ENCODE measurements at places on chromosomes 11 and 22.

DNA sequence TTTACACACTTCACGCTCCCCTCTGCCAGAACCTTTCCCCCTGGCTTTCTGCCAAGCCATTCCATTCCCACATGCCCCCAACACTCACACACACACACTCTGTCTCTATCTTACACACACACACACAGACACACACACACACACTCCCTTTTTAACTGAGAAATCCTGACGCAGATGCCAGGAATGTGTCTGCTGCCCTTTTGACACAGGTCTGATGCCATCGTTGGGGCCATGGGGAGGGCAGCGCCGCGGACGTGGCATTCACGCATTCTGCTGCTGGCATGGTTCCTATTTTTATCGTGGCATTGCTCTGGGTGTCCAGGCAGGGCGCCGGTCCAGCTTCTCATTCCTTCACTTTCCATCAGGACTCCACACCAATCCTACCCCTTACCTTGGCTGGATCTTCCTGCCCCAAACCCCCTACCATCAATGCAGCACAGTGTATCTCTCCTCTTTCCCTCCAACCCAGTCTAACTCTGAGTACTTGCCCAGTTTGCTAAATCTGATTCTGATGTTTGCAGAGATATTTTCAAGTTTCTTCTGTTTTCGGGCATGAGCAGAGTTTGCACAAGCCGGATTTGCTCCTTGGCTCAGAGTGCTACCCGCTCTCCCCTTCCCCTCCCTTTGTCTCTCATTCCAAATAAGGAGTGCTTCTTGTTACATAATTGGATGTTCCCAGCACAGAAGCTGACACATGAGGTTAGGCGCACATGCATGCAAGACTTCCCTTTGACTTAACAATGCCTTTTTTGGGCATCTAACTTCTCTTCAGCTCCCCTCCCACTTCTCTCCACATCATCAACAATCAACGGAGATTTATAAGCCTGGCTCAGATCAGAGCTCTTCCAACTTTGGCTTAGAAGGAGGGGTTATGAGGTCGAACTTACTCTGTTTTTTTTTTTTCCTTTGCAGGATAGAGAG lies 18.8 kb downstream of the SNX19 start:
- DNase-seq, result no peak

GRCh38 chr11:101474666-101475065 lies 109.1 kb downstream of the TRPC6 start:
- no peak for DNase-seq

DNA sequence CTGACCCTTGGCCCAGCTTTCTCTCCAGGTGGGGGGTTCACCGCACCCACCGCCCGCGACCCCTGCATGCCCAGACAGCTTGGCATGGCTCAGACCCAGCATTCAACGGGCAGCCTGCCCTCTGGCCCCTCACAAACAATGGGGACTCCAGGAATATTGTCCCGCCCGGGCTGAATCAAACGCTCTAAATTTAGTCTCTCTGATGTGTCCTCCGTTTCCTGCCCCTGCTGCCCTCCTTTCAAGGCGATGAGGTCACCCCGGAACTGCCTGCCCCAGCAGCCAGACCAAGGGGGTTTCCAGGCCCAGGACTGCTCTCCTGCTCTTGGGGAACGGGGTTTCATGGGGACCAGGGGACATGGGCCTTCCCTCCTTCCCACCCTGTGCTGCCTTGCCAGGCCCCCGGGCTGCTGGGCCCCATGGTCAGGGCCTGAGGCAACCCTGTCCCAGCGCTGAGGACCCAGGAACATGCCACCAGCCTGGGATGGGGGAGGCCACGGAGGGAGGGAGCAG lies 10.1 kb upstream of the PDGFB start:
- no peak for DNase-seq

GRCh38 chr22:32612834-32613233 lies 138.2 kb downstream of the FBXO7 start:
- DNase-seq, result no peak

GRCh38 chr11:115080923-115081680 lies 402.8 kb downstream of the NXPE2 start:
- no peak for DNase-seq

- no peak for DNase-seq
These were observed 48.3 kb downstream of the IRAG1 start for GRCh38 chr11:10645212-10645795.

- no peak for DNase-seq
These were observed 955.4 kb upstream of the CCDC90B start for GRCh38 chr11:84241343-84242131.

- no peak for DNase-seq
These were observed 38.8 kb downstream of the RNF141 start for GRCh38 chr11:10502065-10502680.

- no peak for DNase-seq
These were observed 4.4 kb downstream of the BIK start for GRCh38 chr22:43114958-43115357.

- no peak for DNase-seq
These were observed 2.7 kb upstream of the ACY3 start for GRCh38 chr11:67652965-67653845.

- DNase-seq, result peak; percentile 28
These were observed 23.2 kb downstream of the COMMD9 start for GRCh38 chr11:36265793-36266628.

GRCh38 chr11:2777386-2777785 lies 77.6 kb upstream of the KCNQ1OT1 start:
- DNase-seq, result no peak

- peak; percentile 82 for DNase-seq
These were observed 22.0 kb downstream of the JAML start for GRCh38 chr11:118202599-118203422.

DNA sequence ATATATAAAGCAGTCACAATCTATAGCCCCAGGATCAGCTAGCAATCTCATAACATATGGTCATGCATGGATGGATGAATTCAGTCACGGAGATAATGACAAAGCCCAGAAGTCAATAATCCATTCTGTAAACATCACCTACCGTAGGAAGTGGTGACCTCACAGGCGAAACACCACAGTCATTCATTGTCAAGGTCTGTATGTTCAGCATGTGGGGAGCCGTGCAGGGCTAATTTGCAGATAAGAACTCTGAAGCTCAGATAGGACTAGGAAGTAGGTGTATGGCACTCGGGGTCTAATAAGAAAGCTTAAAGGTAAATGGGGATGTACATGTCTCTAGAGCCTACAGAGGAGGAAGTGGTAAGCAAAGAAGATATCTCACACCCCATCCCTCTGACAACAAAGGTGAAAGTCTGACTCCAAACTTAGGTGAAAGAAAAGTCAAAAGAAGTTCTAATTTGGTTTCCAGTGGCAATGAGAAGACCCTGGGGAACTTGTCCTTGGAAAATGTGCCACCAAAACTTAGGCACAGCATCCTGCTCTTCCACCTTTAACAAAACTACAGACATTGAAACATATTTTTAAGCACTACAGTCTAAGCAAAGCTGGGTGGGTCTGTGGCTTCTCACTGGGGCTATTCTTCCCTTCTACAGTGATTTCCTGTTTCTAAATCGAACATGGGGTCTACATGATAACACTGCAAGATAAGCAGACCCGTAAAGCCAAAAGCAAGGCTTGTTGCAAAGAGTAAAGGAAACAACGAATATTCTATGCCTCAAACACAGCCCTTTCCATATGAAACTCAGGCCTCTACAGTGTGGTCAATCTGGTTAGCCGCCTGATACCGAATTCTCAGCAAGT lies 5.2 kb downstream of the CRTAM start:
- DNase-seq, result peak; percentile 16

DNA sequence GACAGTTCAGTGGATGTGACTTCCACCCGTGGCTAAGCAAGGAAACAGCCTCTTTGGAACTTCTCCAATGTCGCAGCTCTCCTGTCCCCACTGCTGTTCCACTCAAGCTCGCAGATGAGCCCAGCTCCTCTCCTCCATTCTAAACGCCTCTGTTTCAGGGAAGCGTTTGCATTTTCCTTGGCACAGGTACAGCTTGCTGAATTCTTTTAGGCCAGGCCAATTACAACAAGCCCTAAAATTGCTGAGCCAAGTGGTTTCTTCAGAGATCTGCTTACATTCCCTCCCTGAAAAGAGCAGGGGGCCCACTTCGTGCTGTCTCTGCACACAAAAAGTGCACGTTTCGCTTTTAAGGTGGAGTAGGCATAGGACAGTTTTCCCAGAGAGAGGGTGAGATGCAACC lies 91.5 kb upstream of the BLID start:
- DNase-seq, result no peak

DNA sequence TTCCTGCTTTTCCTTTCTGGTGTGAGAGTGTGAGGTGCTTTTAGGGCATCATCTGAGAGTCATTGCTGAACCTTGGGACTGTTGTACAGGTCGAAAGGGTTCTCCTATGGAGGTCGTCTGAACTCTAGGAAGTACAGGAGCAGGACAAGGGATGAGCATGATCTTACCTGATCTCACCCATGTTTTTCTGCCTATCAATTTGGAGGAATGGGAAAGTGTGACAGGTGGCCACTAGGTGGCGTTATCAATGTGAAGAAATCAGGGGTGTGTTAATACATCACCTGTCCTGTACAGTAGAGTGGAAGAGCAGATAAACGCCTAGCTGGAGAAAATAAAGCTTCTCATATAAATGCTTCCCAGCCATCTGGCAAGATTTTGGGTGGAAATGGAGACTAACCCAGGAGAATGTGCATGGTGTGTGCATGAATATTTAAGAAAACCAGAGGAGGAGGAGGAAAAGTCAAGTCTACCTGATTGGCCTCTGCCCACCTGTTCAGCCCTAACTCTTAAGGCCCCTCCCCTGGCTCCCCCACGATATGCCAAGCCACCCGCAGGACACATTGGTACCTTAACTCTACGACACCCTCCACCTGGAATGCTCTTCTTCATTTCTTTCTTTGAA lies 72.0 kb upstream of the NARS2 start:
- peak; percentile 25 for DNase-seq

- DNase-seq, result no peak
These were observed 251.3 kb downstream of the SBF2 start for GRCh38 chr11:10042699-10043098.

DNA sequence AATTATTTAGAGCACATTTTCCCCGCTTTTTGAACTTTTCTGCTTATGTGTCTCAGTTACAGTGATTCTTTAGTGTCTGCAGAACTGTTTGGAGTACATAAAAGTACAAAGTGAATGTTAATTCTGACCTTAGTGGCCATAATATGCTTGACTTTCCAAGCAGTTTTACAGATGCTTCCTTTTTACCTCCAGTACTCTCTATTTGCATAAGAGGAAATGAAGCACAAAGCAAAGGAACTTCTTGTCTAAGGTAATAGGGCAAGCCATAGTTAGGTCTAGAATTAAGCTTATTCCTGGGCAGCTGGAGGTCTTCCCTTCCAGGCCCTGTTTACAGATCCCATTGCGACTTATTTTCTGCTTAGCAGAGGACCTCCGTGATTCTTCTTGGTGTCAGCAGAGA lies 3.6 kb downstream of the GTPBP1 start:
- no peak for DNase-seq

- no peak for DNase-seq
These were observed 11.7 kb upstream of the C1QTNF6 start for GRCh38 chr22:37199760-37200108.

- DNase-seq, result no peak
These were observed 14.8 kb upstream of the P2RY2 start for GRCh38 chr11:73203322-73203721.

DNA sequence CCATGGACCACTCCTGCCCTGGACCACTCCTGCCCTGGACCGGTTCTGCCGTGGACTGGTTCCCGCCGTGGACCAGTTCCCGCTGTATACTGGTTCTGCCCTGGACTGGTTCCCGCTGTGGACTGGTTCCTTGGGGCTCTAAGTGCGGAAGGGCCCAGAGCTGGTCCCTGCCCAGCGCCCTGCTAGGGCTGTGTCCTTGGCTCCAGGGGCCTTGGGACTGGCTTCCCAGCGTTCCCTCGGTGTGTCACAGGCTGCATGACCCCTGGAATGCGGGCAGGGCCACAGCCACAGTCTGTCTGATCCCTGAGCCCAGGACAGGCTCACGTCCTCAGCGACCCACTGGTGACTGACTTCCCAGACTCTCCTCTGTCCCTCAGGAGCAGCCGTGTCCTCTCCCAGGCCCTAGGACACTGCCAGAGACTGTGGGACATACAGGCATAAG lies 412.2 kb downstream of the TBC1D22A start:
- DNase-seq, result no peak
